Lung (tissue), 17 donors: ENCODE measurements at places on chromosomes 3 and 15. TPM values are rescaled to one million over a fixed set of nuclear protein-coding genes. Genes with fewer than 3 reads are reported as not detected.

- peaks cover 23% of the 10 kb centered on the region for H3K4me1 ChIP-seq
- H3K4me3 ChIP-seq: no peak overlapping the region
- no peak for DNase-seq
- H3K36me3 ChIP-seq: no peaks in the 10 kb centered on the region
These were observed 24.1 kb downstream of the ARPP21 start for GRCh38 chr3:35663471-35663870.

DNA sequence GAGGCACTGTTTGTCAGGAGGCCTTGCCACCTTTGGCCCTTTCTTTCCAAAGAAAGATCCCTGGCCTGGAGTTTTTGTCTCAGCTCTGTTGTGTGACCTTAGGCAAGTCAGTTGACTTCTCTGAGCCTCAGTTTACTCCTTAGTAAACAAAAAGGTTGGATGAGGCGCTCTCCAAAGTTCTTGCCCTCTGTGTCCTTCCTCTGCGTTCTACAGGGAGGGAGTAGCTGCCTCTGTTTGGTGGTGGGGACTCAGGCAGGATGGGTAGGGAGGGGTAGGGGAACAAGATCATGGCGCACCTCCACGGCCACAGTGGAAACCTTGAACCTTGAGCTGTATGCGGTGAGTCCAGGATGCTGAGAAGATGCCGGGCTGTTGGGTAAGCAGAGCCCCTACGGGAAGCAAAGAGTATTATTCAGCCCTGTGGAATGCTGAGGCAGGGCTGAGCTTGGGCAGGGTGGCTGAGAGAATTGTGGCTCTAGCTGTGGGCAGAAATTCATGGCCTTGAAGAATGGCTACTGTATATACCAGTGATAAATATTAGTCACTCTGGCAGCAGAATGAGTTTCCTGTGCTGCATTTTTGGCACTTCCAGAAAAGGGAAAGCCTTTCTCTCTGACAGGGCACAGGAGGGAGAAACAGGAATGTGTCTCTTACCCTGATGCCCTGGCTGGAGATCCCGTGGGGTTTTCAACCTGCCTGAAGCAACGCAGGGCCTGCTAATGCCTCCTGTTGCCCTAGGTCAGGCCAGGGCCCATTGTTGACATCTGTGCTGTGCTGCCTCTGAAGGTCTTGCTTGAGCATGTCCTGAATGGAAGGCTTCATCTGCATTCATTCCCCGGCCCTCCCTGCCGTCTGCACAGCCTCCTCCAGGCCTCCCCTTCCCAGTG, 39.9 kb downstream of the SMAD3 start:
- no peaks in the 10 kb centered on the region for H3K36me3 ChIP-seq
- peaks cover 45% of the 10 kb centered on the region for H3K4me1 ChIP-seq
- no peak for DNase-seq
- peak overlapping the region; percentile 22 for H3K27ac ChIP-seq
- no peak overlapping the region for H3K4me3 ChIP-seq

The TRIM42 gene
- not detected for total RNA-seq

DNA sequence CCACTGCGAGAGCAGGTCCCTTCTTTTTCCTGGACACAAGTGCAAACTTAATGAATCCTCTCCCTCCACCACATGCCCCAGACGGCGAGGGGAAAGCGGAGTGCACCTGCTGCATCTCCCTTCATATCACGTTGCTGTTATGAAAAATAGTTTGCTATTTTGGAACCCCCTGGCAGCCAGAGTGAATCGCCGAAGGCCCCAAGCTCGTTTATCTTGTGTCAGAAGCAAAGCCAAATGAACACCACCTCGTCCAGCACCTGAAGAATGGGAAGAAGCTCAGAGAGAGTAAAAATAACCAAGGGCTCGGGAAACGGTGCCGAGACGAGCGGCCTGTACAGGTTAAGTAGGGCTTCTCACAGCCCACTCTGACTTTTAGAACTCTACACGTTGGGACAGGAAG, 394.6 kb upstream of the RORA start:
- no peaks in the 10 kb centered on the region for H3K36me3 ChIP-seq
- no peaks in the 10 kb centered on the region for H3K4me1 ChIP-seq
- H3K27me3 ChIP-seq: no peaks in the 10 kb centered on the region
- H3K27ac ChIP-seq: no peak overlapping the region
- no peak overlapping the region for H3K4me3 ChIP-seq

DNA sequence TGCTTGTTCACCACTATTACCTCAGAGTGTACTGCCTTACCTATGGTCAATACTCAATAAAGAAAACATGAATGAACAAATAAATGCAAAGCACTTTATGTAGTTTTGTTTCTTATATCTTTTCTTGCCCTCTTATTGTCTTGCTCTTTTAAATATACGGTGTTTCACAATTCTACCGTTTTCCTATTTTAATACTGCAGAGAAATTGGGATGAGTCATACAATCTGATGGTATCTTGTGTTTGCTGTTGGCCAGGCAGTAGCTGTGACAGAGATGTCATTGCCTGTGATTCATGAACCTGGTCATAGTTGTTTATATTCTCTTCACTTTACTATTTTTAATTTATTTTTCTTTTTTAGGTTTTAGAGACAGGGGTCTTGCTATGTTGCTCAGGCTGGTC, 48.3 kb downstream of the SERP1 start:
- H3K36me3 ChIP-seq: no peaks in the 10 kb centered on the region
- no peaks in the 10 kb centered on the region for H3K27me3 ChIP-seq
- no peak overlapping the region for H3K4me3 ChIP-seq
